ENCODE measurements at places on chromosomes 7 and 10.

DNA sequence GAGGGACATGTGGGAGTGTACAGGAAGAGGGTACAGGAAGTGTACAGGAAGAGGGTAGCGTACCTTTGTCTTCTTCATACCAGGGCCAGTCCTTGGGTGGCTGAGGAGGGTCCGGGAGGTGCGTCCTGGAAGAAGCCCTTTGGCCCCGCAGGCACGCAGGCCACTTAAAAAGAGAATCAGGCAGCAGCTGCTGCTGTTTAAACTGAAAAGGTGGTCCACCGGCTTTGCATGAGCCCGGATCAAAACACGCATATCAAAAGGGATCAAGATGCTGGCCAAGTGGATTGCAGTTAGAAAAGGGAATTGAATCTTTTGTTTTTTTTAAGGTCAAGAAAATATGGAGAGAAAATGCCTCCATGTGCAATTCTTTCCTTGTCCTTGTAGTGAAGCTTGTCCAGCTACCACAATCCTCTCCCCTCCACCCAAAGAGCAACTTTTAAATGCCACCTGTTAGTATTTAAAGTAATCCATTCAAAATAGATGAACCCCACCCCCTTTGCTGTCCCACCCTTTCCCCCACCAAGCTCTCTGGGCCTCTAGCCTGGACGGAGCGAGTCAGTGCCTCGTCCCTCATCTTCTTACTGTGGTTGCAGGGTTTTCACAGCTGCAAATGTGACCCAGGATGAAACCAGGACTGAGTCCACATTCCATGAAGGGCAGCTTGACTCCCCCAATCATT lies 142.8 kb downstream of the GLCCI1 start:
- DNase-seq: no peak

GRCh38 chr7:3028071-3028757 lies 15.5 kb downstream of the CARD11 start:
- peak; percentile 9 for DNase-seq

DNA sequence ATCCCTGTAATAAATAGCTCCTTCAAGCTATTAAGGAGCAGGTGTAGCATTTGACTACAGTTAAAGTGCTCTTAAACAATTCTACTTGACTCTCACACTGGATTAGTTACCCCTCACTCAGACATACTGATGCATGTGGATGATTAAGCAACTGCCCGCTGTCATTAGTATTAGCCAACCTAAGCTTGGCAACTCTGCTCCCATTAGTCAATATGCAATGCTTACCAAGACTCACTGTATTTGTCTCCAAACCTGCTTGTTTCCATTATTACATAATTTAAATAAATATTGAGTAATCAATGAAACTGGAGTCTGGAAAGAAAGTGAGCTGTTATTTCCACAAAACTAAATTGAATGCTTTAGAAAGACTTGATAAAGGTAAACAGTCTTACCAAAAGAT lies 144.0 kb upstream of the ASAH2 start:
- no peak for DNase-seq

- DNase-seq: no peak
Measured at GRCh38 chr10:64113792-64114191, 592.6 kb downstream of the REEP3 start.

- DNase-seq: no peak
Measured at GRCh38 chr10:78398382-78398781, 364.7 kb downstream of the RPS24 start.

DNA sequence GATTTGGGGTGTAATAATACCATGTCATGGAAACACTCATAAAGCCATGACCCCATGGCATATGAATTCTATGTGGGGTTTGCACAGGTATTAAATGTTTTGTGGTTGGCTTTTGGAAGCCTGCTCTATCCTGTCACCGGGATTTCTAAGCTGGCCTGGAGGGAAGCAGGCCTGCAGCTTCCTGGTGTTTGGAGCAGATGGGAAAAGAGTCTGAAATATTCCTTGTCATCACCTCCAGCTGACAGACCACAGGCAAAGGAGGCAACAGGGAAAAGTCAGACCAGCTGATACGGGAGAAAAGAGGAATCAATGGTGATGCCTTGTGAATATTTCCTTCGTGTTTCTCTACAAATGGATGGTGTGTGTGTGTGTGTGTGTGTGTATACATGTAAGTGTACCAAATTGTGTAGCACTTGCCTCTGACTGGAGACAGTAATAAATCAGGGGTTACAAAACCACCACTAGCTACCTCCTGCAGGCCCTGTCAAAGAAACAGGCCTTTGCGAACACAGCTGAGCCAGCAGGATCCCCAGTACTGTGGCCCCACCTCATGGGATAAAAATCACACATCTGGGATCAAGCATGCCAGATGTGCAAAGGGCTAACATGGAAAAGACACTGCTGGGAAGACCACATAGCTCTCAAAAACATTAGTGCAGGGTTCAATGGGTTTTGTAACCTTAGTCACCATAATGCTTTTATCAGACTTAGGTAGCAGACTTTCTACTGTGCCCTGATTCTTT lies 120.8 kb upstream of the HPS1 start:
- DNase-seq: no peak

- DNase-seq: no peak
Measured at GRCh38 chr7:40147371-40148246, 12.8 kb downstream of the SUGCT start.

DNA sequence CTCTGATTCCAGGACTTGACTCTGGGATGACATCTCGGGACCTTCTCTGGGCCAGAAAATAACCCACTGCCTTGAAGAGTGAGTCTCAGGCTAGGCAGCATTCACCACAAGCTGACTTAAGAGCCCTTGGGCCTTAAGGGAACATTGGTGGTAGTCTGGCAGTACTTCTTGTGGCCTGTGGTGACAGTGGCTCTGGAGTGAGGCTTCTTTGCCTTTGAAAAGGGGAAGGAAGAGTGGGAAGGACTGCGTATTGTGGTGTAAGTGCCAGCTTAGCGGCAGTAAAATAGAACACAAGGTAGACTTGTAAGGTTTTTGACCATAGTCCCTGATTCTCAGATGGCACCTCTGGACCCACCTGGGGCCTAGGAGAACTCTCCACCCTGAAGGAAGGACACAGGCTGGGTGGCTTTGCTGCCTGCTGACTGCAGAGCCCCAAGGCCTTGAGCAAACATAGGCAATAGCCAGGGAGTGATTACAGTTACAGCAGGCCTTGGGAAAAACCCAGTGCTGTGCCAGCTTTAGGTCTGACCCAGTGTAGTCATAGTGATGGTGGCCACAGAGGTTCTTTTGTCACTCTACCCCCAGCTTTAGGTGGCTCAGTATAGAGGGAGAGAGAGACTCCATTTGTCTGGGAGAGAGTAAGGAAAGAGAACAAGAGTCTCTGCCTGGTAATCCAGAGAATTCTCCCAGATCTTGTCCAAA lies 483.9 kb downstream of the SH2D4B start:
- no peak for DNase-seq

DNA sequence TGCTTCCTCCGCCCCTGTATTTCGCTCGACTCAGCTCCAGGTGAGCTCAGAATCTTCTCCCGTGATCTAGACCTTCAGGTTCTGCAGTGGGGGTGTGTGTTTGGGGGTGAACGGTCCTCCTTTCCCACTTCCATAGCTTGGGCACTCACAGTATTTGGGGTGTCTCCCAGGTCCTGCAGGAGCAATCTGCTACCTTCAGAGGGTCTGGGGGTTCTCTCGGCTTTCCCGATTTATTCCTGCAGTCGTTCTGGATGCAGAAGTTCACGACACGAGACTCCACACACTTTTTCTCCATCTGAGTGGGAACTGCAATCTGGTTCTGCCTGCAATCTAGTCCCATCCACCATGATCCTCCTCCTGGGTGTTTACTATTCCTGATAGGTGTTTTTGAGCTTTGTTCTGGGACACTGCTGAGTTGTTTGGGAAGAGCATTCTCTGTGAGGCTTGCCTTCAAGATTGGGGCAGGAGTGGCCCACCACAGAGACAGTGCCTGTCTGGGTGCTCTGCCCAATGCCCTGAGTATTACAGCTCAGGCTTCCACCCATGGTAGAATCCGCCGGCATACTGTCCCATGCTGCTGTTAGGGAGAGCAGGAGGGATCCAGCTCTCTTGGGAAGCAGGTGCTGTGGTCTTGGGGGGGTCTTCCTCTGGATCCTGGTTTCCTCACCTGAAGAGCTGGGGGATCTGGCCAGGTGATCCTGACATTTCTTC lies 29.8 kb downstream of the JAKMIP3 start:
- no peak for DNase-seq

- DNase-seq: no peak
Measured at GRCh38 chr10:4546500-4546899, 279.5 kb upstream of the AKR1E2 start.

GRCh38 chr10:94490789-94491039 lies 54.9 kb upstream of the HELLS start:
- no peak for DNase-seq

GRCh38 chr7:40230101-40230500 lies 95.3 kb downstream of the SUGCT start:
- no peak for DNase-seq

GRCh38 chr10:68103901-68104300 lies 5.4 kb upstream of the MYPN start:
- no peak for DNase-seq

GRCh38 chr7:97798046-97799019 lies 66.4 kb downstream of the TAC1 start:
- no peak for DNase-seq

DNA sequence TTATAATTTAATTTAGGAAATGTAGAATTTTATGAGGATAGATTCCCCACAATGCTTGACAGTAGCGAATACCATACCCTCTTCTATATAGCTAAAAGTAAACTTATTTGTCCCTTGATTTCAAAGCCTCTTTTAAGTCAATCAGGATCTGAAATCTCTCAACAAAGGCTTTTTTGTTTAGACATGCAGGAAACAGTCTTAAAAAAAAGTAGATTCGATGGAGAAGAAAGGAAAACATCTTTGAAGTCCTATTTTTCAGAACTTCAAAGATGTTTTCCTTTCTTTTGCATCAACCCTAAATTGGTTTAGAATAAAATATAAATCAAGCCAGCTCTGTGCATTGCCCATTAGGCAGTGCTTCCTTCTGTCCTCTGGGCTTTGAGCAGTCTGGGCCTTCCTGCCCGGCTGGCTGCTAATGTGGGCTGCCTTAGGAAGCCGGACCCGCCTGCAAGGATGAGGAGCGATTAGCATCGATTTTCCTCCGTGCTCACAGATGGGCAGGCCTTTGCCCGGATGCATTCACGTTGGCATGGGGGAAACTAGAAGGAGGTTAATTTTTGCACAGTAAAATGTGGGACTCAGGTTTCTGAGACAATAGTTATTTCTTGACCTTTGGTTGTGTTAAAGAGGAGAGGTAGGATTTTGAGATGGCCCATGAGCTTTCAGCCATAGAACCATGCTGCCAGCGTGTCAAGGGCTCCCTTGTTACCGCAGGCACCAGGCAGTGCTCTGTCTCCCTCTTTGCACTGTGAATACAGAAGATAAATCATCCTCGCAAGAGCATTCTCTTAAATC lies 15.5 kb downstream of the MSRB2 start:
- DNase-seq: no peak

DNA sequence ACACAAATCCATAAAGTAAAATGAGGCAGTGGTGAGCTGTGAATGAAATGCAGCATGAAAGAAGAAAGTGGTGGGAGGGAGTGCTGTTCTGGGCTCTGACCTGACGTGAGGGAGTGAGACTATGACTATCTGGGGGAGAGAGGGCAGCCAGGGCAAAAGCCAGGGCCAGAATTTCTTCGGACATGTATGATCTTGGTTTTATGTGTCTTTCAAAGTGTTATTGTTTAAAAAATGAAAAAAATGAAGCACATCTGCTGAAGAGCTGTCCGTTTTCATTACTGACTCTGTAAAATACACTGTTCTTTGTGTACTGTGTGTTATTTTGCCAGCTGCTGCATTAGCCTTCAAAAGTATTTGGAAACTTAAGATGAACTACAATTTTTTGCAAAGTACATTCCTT lies 70.2 kb upstream of the KLF14 start:
- DNase-seq: no peak

GRCh38 chr10:585502-585901 lies 104.0 kb downstream of the DIP2C start:
- DNase-seq: no peak

GRCh38 chr7:27048438-27048837 lies 47.4 kb downstream of the HOXA1 start:
- no peak for DNase-seq

DNA sequence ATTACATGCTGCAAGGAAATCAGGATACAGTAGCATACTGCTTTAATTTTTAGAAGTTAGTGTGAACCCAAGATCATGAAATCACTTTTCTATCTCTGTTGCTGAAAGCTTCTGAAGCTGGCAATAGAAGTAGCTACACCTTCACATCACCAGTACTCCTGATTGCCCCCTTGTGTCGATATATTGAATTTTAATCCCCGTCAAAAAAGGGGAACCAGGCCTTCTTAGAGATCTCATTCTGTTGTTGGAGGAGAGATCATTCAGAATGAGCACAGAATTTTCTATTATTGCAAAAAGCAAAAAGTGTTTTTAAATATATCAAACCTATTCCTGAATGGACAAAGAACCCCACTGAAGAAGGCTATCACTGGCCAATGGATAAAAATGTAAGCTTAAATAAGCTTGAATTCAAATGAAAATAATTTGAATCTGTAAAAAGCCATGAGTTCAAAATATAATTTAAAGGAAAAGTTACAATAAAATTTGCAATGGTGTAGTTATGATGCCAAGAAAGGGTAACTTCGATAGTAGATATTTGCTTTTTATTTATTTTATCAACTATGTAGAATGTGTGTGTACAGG lies 39.7 kb upstream of the TEX47 start:
- peak; percentile 0 for DNase-seq

DNA sequence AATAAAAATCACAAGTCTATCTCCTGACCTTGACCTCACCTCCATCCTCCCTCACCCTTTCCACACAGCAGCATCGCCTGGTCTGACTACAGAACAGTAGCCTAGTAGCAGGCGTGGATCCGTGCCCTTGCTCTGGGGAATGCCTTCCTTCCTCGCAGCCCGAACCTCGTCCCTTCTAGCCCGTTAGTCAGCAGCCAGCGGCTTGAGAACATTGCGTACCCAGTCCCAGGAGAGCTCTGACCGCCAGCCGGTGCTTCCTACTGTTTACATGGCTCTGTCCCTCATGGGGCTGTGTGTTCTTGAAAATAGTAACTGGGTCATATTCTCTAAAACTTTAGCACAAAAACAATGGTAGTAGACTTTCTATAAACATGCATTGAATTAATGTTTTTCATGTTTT lies 682.7 kb upstream of the IGFBP3 start:
- no peak for DNase-seq

DNA sequence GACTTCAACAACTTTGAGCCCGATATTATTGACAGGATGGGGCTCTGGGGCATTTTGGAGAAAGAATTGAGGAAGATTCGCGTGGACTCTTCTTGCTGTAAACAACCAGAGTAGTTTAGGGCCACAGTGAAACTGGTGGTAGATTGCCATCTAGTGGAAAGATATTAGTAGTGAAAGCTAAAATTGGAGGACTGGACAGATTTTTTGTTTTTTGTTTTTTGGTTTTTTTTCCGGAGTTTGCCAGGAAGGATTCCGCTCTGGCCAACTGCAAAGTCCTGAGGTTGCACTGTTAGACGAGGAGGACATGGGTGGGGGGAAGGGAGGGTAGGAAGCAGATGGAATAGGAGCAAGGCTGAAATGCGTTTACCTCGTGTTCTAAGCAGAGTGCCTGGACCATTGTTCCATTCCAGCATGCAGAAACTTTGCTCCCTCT lies 11.7 kb downstream of the NOBOX start:
- DNase-seq: peak; percentile 14

All from HS-5 (cell line).